ENCODE measurements at places on chromosomes 3 and 15.

GRCh38 chr3:4323246-4324027 lies 20.3 kb downstream of the SETMAR start:
- no peak for DNase-seq

GRCh38 chr3:172065967-172066762 lies 26.8 kb downstream of the FNDC3B start:
- peak; percentile 18 for DNase-seq

GRCh38 chr3:40437889-40438288 lies 19.2 kb upstream of the RPL14 start:
- DNase-seq: no peak

DNA sequence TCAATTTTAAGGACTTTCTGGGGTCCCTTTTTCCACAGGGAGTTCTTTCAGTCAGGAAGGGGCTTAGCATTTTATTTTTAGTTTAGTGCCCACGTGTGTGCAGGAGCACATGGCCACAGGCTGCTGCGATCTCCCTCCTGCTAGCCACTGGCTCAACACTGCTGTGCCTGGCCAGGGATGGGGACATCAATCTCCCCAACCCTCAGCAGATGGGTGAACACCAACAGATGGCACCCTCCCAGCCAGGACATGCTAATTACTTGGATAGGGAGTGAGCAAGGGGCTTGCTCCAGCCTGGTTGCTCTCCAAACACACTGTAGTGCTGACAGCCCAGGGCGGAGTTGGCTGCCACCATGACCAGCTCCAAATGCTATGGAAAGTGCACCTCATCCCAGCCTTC lies 7.4 kb upstream of the RIOX2 start:
- DNase-seq: no peak

Measured in NCI-H1105 treated with DMSO at 0.1 percent for 48 hours (cell line).